Activated CD8-positive, alpha-beta memory T cell treated with anti-CD3 and anti-CD28 coated beads for 48 hours (primary cell): ENCODE measurements at places on chromosomes 4 and X.

- no peak for DNase-seq
Observed at GRCh38 chr4:83205760-83206159, 78.8 kb downstream of the COQ2 start.

GRCh38 chr4:13990596-13991589 lies 363.4 kb upstream of the BOD1L1 start:
- DNase-seq: no peak

DNA sequence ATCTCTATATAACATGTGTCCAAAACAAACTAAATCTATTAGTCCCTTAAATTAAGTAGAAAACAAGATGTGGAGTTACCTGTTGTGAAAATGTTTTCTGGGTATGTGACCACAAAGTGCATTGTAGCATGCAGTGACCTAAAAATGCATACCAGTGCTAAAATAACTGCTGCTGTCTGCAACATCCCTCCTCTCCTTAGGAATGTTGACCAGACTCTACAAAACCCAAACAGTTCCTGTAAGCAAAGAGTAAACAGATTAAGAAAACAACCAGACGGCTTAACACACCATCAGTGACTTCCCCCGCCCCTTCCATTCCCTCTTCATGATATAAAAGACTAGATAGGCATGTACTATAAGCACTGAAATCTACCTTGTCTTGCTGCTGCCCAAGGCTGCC lies 15.8 kb upstream of the RAB33B start:
- DNase-seq: no peak

DNA sequence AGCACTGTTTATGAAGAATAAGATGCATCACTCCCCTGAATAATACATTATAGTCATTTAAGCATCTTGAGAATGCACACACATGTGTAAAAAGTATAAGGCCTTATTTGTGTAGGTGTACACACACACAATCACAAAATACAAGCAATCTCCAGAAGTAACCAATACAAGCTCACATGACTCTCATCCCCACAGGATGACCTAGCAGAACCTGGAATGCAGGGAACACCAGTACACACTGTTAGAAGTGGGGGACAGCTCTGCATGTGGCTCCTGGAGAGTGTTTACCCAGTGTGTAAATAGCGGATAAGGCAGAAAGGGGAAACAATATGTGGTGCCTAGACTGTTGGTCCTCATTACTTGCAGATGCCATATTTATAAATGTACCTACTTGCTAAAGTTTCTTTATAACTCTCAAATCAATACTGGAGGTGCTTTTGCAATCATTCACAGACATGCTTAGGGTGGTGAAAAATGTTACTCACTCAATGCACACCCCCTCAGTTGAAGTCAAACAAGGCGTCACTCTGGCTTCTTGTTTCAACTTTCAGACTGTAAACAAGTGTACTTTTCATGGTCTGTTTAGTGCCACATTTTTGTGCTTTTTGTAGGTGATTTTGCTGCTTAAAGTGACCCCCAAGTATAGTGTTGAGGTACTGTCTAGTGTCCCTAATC lies 73.1 kb downstream of the MAGEB17 start:
- no peak for DNase-seq

- no peak for DNase-seq
Observed at GRCh38 chr4:172813359-172813923, 355.2 kb upstream of the GALNT7 start.

GRCh38 chr4:22962295-22962694 lies 269.6 kb downstream of the GBA3 start:
- DNase-seq: no peak

DNA sequence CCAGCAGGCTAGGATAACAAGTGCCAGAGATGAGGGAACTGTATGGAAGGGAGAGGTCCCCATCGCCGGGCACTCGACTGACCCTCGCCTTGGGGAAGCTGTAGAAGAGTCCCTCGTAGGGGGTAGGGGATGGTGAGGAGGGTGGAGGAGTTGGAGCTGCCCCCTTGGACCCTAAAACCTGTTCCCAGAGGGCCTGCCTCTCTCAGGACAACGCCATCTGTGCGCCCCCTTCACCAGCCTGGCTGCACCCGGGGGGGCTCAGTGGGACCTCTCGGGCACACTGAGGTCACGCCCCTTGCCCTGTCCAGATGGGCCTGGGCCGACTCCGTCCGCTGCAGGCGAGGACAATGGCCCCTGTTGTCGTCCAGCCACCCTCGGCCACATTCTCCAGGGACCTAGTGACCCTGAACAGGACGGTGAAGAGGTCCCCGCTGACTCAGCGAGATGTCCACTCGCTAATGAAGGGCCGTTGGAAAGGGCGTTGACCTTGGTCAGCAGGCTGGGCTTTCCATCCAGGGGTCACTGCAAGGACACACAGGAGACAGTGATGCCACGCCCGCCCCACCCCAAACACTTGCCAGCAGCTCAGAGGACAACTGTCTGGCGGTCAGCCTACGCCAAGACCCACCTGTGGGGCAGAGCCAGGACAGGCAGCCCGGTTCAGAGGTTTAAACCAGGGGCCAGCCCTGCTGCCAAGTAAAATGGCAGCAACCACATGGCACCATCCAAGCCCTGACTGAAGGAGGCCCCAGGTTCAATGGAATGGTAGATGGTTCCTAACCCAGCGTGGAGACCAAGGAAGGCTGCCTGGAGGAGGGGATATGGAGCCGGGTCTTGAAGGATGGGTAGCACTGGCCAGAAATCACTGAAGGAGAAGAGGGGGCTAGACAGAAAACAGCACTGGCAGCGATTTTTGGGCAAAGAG lies 51.2 kb downstream of the HMX1 start:
- DNase-seq: no peak

DNA sequence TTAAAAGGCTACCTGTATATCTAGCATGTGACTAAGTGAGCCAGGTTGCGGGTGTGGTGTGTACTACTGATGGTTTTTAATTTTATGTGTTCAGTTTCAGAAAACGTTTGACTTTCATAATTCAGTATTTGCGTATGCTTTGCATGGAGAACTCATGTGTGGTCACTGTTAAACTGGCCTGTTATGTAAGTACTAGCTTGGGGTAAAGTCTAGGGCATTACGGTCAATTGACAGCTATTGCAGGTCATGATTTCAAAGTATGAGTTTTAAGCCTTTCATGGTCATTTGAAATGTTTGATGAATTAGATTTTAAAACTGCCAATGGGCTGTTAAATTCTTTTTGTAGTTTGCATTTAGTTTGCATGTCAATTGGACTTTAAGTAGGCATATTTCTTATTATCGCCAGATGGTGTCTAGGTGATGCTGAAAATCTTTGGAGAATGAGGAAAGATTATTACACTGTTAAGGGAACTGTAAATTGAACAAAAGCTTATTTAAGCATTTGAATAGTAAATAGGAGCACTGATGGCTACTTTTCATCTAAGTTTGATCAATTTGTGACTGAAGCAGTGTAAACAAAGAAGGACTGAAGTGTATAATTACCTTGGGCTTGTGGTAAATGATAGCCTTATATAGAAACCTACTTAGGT lies 563.4 kb downstream of the DACH2 start:
- DNase-seq: no peak

DNA sequence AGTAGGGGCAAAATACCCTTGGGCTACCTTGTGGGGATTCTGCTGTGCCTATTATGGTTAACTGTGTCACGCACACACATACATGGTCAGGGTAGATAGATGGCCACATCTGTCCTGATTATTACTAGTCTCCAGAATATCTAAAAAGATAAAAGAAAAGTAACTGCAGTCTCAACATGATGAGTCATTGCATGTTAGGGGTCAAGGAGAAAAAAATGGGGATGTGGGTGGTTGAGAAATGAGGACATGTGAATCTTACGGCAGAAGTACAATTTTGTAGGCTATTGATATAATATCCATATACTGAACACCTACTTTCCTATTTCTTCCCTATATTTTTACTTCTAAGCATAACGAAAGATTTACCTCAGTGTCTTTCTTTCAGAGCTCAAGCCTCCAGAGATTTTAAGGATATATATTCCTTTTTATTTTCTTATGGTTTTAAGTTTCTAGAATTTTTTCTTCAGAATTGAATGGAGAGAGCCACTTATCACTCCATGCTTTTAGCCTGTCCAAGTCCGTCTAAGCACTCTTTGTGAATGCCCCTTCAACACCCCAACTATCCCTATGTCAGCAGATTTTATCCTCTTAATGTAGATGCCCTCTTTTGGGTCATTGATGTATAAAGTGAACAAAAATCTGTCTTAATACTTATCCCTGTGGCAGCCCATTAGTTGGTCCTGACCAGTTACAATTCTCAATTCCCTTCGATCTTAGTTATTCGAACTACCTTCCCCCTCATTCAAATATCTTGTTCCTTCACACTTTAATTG lies 642.2 kb downstream of the IQCM start:
- DNase-seq: no peak

GRCh38 chr4:88006956-88007303 lies 505 bp upstream of the PKD2 start:
- no peak for DNase-seq

- DNase-seq: no peak
Observed at GRCh38 chr4:5452156-5452555, 256.2 kb downstream of the EVC2 start.

GRCh38 chrX:136656361-136656964 lies 8.5 kb downstream of the CD40LG start:
- DNase-seq: no peak
